Activated T-cell treated with anti-CD3 and anti-CD28 coated beads, Interleukin-2, amount 50 U/mL, for 24 hours (primary cell): ENCODE measurements at places on chromosomes 4 and X.

DNA sequence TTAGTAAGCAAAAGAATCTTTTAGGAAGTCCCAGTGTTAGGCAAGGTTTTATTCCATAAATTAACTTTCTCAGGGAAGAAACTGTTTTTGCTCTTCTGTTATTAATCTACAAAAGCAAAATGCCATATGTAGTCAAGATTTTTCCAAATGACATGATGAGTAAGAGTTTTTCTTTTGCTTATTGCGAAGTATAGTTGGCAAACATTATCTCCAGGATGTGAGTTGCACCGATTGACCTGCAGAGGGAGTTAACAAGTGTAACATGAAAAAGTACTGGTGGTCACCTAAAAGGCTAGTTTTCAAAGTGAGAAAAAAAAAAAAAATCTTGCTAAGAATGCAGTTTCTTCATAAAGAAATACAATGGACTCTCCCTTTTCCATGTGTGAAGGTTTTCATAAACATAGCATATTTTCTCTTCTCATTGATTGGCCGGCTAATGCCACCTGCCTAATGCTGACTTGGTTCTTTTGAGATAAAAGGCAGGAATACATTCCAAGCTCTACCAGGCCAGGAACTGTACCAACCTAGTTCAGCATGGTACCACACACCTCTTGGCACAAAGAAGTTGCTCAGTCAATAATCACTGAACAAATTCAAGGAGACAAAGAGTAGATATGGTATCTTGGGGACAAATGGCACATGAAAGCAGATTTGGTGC lies 100.2 kb downstream of the LNX1 start:
- no peak for DNase-seq

GRCh38 chrX:24658421-24658820 lies 11.3 kb upstream of the PCYT1B start:
- DNase-seq, result no peak

GRCh38 chrX:119729408-119730201 lies 28.8 kb upstream of the SOWAHD start:
- DNase-seq, result peak; percentile 68

- no peak for DNase-seq
Observed at GRCh38 chrX:38774249-38774648, 27.0 kb upstream of the MID1IP1 start.

DNA sequence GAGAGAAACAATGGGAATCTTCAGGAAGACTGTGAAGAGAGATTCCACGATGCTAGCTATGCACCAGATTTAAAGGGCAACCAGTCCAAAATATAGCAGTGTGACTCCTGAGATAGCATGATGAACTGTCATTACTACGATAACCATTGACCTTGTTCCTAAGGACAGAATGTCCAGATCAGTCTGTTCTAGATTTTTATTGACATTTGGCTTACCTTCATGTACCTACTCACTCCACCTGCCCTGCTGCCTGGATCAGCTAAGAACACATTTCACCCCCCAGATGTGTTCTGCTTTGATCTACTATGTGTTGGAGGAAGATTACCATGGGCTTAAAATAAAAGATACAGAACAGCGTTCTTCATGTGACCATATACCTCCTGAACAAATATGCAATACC lies 50.1 kb downstream of the ELF2 start:
- DNase-seq, result no peak

DNA sequence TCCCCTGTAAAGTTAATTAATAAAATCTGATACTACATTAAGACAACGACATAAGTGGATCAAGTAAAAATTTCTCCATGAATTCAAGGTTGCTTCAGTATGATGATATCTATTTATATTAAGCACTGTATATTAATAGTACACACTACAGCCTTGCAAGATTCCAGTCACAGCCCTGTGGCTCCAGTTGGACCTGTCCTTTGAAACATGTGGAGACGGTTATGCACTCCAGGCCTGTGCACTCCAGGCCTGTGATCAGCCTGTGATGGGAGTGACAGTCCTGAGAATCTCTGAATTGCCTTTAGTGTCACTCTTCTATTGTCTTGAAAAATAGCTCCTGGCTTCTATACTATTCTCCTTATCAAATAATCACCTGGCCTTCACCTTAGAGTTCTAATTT lies 981.1 kb upstream of the AGA start:
- DNase-seq, result no peak

DNA sequence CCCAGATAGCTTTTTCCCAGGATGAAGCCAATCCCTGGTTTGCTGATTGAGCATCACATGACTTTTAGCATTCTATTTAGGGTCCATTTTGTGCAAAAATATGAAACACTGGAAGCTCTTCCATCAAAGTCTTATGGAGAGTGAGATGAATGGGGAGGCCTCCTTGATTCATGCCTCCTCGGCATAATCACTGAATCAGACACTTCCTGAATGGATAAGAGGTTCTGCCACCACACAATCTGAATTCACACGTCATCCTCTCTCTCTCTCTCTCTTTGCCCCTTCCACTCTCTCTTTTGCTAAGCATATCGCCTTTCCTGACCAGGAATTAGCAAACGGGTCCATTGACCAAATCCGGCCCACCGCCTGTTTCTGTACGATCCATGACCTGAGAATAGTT lies 68.7 kb downstream of the CRMP1 start:
- no peak for DNase-seq

DNA sequence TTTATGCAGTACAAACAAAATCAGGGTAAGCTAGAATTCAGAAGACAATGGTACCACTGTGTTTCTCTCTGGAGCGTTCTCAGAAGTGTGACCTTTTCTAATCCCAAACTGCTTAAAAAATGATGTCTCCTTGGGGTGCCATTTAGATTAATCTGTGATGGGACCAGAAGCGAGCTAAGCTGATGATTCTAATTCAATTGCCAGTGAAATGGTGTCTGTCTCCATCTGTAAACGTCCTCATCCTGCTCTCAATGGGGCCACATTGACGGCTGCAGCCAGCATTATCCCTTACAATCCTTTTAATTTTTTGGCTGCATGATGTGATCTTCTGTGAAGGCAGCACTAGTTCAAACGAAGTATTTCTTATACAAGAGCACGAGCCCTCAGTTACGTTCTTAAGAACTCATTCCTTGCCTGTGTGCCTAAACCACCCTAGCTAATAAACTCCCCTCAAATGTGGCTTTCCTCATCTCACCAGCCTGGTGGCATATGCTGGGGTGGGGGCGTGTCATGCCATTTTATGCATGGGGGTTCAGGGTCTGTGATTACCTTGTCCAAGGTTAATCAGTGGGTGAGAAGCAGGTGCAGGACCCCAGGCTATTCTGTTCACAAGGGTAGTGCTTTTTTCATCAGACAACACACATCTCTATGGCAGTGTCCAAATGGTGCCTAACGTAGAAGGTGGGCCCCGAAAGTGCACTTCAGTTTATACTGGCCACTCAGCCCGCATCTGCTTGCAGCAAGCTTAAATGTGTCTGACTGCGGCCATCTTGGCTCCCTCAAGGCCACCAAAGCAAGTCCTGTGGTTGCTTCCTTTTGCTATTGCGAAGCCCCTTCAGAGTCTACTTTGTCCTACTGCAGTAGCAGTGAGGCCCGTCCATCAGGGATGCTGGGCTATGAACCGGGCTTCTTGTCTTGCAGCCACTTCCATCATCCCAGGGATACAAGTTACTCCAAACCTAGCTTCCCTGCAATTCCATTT lies 45.7 kb upstream of the SLC2A9 start:
- no peak for DNase-seq

DNA sequence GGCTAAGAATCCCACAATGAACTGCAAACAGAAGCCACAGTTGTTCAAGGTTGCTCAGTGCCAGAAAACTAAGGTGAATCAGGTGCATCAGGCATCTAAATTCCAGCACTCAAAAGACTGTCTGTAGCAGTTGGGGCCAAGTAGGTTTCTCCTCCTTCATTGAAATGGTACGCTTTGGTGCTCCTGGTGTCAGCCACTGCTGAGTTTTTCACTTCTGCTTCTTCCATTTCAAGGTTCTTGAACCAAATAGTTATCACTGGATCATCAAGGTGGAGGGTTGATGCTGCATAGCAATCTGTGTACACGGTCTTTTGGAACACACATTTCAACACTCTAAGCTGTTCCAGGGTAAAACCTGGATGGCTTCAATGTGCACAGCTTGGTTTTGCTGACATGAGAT lies 74.4 kb downstream of the TMA16 start:
- no peak for DNase-seq

GRCh38 chrX:110089656-110090403 lies 86.9 kb downstream of the TMEM164 start:
- DNase-seq, result no peak

DNA sequence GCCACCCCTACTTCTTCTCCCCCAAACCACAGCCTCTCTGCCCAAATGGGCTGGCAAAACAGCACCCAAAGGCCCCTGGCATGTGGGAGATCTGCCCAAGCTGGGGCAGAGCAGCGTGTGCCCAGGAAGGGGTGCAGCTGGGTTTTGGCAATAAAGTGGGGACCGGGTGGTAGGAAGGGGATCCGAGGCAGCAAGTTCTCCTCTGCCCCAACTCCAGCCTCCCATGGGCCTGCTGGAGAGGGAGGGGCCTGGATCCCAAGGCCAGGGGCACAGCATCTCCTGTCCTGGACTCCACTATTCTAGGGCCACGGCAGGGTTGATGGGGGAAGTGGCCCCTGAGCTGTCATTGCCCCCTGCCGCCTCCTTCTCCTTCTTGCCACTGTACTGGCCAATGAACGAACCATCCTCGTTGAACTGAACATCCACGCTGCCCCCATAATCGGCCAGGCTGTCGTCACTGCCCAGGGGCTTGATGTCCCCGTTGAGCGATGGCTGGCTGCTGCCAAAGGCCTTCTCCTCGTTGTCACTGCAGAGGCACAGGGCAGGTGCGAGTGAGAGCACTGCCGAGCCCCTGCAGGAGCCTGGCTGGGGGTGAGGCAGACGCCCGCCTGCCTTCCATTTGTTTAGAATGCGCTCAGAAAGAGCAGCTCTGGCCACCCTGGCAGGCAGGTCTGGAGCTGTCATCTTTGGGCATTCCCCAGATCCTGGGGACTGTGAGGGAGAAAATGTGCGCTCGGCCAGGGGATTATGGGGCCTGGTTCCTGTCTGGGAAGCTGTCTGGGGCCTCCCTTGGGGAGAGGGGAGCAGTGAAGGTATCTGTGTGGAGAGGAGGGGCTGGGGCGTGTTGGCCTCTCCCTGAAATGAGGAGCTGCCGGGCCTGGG lies 23.4 kb downstream of the L1CAM start:
- no peak for DNase-seq
